ENCODE measurements at places on chromosomes 7 and 10. TPM values are rescaled to one million over a fixed set of nuclear protein-coding genes. Genes with fewer than 3 reads are reported as not detected.

Gene WIPF3
- 3.3 TPM for total RNA-seq

- H3K36me3 ChIP-seq, result no peaks in the 10 kb centered on the region
- peaks cover 12% of the 10 kb centered on the region for H3K4me1 ChIP-seq
- no peaks in the 10 kb centered on the region for H3K27me3 ChIP-seq
Observed at GRCh38 chr10:113422371-113422770, 130.5 kb upstream of the HABP2 start.

DNA sequence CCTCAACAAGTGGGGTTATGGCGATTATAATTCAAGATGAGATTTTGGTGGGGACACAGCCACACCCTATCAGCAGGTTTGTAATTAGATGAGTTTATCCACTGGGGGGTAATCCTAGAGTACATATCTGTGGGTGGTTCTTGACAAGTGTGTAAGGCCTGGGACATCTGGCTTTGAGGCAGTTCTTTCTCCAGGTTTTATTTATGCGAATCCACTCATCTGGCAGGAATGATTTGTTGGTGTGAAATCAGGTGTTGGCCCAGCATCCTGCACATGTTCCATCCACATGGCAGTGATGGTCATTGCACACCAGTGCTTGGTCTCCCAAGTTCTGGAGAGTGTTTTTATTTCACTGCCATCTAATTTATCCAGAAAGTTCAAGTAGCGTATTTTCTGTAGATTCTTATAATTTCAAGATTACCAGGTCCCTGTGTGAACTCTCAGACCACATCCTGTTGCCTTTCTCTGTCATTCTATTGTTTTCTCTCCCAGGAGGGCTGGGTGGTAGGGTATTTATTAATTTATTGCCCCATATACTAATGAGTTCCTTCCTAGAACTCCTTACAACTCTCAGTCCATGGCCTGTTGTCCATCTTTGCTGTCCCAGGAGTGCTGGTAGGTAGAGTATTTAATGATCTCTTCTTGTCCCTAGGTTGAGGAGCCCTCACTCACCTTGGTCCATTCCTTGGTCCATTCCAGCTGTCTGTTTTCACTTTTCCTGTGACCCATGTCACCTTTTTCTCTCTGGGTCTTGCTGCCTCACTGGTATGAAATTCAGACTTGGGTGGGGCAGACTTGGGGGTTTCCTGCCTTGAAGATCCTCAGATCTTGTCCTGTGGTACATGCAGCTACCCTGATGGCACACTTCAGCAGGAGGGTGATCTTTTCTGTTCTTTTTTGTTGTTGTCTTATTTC is 10.4 kb downstream of the RALA start:
- DNase-seq, result no peak
- no peak overlapping the region for H3K27ac ChIP-seq
- no peaks in the 10 kb centered on the region for H3K4me1 ChIP-seq
- H3K36me3 ChIP-seq, result peaks cover 10% of the 10 kb centered on the region
- no peaks in the 10 kb centered on the region for H3K27me3 ChIP-seq
- H3K4me3 ChIP-seq, result no peak overlapping the region

DNA sequence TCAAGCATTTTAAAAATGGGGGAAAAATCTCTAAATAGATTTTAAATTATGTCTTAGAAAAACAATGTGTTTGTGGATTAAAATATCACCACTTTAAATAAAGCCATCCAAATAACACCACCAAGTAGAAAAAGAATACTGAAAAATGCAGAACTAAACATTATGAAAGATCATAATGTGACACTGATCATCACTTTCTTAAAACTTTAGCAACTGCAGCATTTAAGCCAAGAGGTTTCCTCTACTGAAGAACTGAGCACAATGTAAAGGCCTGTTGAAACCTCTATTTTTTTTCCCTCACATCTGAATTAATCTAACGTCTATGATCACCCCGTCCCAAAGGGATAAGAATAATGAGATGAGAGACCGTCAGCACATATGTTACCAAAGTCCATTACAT is 18.6 kb downstream of the MINDY3 start:
- no peak overlapping the region for H3K27ac ChIP-seq
- no peak overlapping the region for H3K4me3 ChIP-seq
- no peaks in the 10 kb centered on the region for H3K4me1 ChIP-seq
- H3K36me3 ChIP-seq, result no peaks in the 10 kb centered on the region

- H3K27me3 ChIP-seq, result no peaks in the 10 kb centered on the region
- DNase-seq, result no peak
- H3K27ac ChIP-seq, result no peak overlapping the region
- H3K4me1 ChIP-seq, result no peaks in the 10 kb centered on the region
Observed at GRCh38 chr10:1824928-1825327, 87.6 kb upstream of the ADARB2 start.

GRCh38 chr7:30717181-30717580 is 34.8 kb upstream of the INMT start:
- H3K27ac ChIP-seq, result no peak overlapping the region
- H3K4me3 ChIP-seq, result no peak overlapping the region
- H3K4me1 ChIP-seq, result no peaks in the 10 kb centered on the region
- DNase-seq, result peak; percentile 67

GRCh38 chr10:60502621-60503020 is 112.9 kb upstream of the ANK3 start:
- H3K4me1 ChIP-seq, result peaks cover 6% of the 10 kb centered on the region
- no peaks in the 10 kb centered on the region for H3K27me3 ChIP-seq
- no peak for DNase-seq
- no peak overlapping the region for H3K4me3 ChIP-seq
- no peak overlapping the region for H3K27ac ChIP-seq
- H3K36me3 ChIP-seq, result no peaks in the 10 kb centered on the region
